ENCODE measurements at places on chromosomes 6 and 20.

GRCh38 chr6:130020073-130020906 is 1.9 kb downstream of the L3MBTL3 start:
- peak; percentile 21 for DNase-seq

DNA sequence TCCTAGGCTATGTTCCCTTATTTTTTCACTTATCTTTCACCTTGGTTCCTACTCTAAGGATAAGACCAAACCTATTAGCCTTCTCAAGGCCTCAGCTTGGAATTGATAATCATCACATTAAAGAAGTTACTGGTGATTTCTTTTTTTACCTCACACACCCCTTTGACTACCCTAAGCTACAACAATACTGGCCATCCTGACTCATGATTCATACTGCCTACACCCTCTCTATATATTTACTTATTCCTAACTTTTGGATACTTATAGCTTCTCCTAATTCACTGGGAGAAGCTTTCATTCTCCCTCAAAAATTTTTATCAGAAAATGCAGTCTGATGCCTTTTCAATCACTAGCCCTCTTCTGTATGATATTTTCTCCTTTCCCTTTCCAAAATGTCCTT is 256.1 kb downstream of the TBX18 start:
- DNase-seq = no peak

- no peak for DNase-seq
Measured at GRCh38 chr20:61422636-61423425, 170.8 kb downstream of the CDH4 start.

GRCh38 chr20:47878601-47879027 is 93.3 kb upstream of the SULF2 start:
- no peak for DNase-seq

- DNase-seq = no peak
Measured at GRCh38 chr6:152979116-152979515, 3.7 kb downstream of the FBXO5 start.

GRCh38 chr6:4612636-4613171 is 163.5 kb upstream of the CDYL start:
- DNase-seq = no peak

- no peak for DNase-seq
Measured at GRCh38 chr20:4684837-4685413, 36.8 kb upstream of the PRND start.

GRCh38 chr6:126661646-126662045 is 321.7 kb downstream of the CENPW start:
- no peak for DNase-seq

DNA sequence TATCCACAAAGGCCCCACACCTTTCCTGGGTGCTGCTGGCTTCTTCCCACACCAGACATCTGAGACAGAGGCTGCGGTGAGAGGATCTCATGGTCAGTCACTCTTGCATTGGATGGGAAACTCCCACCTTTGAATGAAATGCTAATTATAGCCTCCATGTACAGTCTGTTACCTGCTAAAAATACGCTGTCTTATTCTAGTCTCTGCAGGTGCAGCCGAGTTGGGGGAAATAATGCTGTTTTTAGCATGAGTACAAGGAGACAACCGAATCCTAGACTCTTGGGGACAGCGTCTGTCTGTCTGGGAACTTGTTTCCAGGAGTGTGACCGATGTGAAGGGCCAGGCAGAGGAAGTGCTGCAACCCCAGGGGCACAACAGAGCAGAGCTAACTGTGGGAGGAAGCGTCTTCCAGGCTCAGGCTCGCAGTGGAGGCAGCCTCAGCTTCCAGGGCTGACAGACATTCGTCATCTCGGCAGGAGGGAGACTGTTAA is 286.2 kb downstream of the PREX1 start:
- DNase-seq = no peak

DNA sequence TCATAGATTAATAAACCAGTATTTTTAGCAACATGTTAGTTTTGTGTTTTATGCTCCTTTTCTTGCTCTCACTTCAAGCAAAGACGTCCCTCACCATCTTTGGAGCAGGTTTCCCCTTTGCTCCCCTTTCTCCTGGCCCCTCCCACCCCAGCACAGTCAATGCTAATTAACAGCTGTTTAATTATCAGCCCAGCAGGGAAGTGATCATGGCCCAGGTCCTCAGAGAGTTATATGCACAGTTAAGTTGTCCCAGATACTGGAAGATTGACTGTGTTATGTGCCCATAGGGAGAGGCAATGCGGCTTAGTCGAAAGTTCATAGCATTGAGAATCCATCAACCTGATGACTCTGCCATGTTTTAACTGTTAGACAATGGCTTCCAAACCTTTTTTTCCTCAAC is 123.5 kb downstream of the PCSK2 start:
- no peak for DNase-seq

DNA sequence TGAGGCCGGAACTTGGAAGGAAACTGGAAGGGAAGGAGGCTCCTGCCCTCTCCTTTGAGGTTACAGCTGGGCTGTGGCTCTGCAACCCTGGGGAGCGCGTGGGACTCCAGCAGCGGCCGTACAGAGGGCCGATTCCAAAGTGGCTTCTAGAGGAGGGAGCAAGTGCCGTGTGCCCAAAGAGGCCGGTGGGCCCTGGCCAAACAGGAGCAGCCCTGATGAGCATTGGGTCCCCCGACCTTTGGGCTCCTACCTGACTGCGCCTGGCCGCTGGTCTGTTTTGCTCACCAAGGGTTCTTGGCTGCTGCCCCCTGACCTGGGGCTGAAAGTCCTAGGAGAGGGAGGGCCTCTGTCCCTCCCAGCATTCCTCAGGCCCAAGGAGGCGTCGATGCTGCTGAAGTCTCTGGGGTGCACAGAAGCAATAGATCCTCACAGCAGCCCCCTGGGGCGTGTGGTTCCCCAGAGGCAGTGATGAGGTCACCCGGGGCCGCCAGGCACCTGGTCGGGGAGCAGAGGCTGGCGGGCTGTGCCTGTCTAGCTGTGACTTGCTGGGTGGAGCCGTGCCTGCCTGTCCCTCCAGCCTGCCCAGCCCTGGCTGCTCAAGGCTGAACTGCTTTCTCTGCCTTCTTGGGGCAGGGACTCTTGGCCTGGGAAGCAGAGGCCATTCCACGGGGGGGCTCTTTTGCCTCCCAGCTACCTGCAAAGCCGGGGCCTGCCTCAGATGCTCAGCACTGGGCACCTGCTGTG is 9.8 kb downstream of the RBM38 start:
- no peak for DNase-seq

- DNase-seq = no peak
Measured at GRCh38 chr20:38141889-38142494, 23.1 kb downstream of the TGM2 start.

- DNase-seq = no peak
Measured at GRCh38 chr20:57738053-57738452, 28.2 kb upstream of the PMEPA1 start.

DNA sequence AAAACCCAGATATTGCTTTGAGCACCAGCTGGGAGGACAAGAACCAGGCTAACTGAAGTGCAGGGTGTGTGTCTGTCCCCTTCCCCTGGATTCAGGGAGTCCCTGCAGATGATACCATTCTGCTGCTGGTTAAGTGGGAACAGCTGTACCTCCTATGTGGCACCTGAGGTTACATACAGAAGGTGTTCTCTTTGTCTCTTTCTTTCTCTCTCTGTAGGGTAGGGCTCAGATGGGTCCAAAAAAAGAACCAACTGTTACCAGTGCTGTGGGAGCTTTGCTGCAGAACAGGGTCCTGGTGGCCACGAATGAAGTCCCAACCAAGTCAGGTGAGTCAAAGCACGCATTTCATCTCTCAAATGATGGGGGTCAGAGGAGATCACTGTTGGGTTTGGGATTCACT is 38.6 kb downstream of the ZC2HC1B start:
- DNase-seq = no peak

- DNase-seq = no peak
Measured at GRCh38 chr6:40996591-40997233, 42.3 kb downstream of the UNC5CL start.

DNA sequence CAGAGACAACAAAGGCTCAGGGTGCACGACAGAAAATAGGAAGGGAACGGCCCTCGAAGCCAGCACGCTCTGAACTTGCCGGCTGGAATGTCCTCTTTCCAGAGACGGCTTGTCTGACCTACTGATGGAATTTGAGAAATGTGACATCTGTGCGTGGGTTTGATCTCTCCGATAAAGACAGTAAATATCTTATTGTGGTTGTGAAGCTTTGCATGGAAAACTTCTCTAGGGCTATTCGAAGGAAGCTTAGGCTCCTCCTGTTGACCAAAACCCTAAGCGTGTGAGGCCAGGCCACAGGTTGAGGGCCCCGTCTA is 247.3 kb downstream of the ZNF217 start:
- no peak for DNase-seq

DNA sequence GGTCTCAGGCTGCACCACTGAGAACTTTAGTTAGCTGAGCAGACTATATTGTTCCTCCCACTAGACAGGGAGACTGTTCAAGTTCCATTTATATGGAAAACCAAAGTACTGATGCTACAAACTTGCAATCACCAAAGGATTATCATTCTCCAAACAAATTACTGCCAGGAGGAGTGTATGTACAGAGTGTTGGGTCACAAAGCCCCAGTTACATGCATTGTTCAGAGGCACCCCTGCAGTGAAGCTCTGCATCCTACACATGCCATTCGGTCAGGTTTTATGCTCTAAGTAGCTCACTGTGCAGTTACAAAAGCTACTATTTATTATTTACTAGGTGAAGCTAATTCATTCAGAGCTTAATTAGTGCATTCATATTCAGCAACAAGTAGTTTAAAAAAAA is 75.8 kb downstream of the SMLR1 start:
- no peak for DNase-seq

GRCh38 chr6:170445487-170445886 is 107.6 kb downstream of the PSMB1 start:
- no peak for DNase-seq

DNA sequence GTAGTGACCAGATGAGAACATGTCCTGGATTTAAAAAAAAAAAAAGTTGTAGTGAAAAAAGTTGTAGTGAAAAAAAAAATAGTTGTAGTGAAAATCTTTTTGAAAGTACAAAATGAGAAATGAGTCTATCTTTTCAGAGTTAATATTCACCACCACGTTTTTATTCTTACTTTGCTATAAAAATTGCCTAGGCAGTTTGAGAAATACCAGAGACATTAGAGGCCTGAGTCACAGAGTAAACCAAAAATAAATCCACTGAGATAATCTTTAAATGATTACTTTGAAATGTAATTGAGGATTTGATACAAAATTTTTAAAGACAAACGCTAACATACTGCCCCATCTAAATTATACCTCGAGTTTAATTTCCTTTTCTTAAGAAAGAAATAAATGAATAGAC is 101.2 kb upstream of the TIAM2 start:
- DNase-seq = no peak

GRCh38 chr20:11894062-11894461 is 23.6 kb upstream of the BTBD3 start:
- no peak for DNase-seq

DNA sequence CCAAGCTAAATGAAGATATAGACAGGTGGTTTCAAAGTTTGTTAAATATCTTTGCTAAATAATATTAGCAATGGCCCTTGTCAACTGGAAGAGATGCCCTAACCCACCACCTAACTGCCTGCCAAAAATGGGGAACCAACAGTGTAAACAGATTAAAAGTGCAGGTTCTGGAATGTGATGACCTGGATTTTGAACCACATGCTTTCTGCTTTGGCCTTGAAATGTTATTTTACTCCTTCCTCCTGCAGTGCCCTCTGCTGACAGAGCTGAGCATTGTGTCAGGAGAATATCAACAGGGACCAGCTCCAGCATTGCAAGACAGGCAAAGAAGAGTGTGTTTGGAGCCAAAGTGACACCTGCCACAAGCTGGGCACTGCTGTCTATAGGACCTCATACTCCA is 226.6 kb downstream of the MYLK4 start:
- no peak for DNase-seq

GRCh38 chr20:7137395-7138151 is 370.1 kb downstream of the BMP2 start:
- DNase-seq = no peak

GRCh38 chr6:46407246-46407645 is 84.0 kb downstream of the RCAN2 start:
- DNase-seq = no peak

GRCh38 chr6:152404086-152404857 is 232.9 kb downstream of the SYNE1 start:
- DNase-seq = no peak

GRCh38 chr6:128415387-128415786 is 105.0 kb downstream of the PTPRK start:
- no peak for DNase-seq

DNA sequence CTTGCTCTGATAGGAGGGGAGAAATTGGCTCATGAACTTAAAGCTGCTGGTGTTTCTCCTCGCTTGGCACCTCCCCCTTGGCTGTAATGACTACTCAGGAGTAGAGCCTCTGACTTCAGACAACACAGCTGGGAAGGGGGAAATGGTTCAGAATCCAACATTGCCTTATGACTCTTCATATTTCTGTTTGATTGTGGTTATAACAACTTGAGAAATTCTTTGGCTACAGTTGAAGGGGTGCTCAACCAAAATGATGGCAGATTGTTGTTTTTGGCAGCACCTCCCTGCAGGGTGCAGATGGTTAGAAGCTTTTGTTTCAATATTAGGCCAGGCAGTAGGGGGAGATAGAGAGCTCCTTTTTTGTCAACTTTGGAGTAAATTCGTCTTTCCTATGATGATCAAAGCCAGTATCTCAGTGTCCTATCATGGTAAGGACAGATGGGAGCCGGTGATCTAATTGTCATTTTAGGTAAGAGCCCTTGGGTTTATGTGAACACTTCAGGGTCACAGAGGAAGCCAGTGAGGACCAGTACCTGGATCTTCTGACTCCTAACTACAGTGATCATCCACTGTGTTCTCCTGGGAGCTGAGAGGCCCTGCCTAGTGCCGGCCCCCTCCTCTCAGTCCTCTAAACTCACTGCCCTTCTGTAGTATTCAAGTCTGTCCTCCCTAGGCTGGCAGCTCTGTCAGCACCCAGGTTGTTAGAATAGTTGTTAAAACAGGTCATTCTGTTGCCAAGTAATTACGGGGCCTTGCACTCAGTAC is 39.9 kb downstream of the RPRD1B start:
- peak; percentile 22 for DNase-seq

- DNase-seq = peak; percentile 50
Measured at GRCh38 chr20:62595491-62595890, 46.8 kb upstream of the SLCO4A1 start.

GRCh38 chr6:4318321-4318720 is 182.9 kb upstream of the ECI2 start:
- DNase-seq = no peak

- no peak for DNase-seq
Measured at GRCh38 chr20:39019805-39020325, 57.7 kb downstream of the DHX35 start.

GRCh38 chr6:148776321-148777308 is 29.8 kb downstream of the UST start:
- DNase-seq = no peak

DNA sequence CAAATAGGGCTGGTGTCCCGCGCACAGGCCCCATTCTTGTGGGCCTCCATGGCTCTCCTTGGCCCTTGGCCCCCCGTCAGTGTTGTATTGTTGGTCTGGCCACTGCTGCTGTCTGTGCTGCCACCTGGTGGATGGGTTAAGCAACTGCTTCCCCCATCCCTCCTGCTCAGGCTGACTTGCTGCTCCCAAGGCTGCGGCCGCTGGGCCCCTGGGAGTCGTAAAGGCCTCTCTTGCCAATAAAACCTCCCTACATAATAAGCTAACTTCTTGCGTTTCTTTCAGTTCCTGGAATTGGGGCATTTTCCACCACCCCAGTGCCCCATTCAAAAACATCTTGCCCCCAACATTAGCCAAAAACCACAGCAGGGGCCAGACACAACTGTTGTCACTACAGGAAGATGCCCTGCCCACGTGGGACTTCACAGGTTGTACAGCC is 27.1 kb downstream of the CD83 start:
- DNase-seq = peak; percentile 65

- no peak for DNase-seq
Measured at GRCh38 chr6:7732228-7732627, 6.3 kb downstream of the BMP6 start.

- no peak for DNase-seq
Measured at GRCh38 chr6:141307309-141307998, 825.3 kb upstream of the GJE1 start.

Measured in HuH-7.5 (cell line).